Coronary artery (tissue), 2 donors: ENCODE measurements at places on chromosomes 7 and 10.

GRCh38 chr7:117296066-117296465 is 26.8 kb downstream of the WNT2 start:
- no peak for DNase-seq

DNA sequence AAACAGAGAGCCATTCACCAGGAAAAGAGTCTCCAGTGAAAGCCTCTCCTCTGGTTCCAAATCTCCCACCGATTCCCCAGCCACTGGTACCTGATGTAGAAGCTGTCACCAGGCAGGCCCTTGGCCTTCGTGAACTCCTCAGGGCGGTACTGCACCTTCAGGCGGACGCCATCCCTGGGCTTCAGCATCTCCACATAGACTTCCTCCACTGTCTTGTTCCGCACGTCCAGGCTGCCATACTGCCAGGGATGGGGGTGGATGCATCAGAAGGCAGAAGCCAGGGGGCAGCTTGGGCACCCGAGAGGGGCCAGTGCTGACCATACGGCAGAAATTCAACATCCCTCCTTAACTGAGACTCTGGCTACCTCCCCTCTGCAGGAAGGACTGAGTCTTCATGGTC is 118.8 kb downstream of the DLG5 start:
- DNase-seq, result no peak

DNA sequence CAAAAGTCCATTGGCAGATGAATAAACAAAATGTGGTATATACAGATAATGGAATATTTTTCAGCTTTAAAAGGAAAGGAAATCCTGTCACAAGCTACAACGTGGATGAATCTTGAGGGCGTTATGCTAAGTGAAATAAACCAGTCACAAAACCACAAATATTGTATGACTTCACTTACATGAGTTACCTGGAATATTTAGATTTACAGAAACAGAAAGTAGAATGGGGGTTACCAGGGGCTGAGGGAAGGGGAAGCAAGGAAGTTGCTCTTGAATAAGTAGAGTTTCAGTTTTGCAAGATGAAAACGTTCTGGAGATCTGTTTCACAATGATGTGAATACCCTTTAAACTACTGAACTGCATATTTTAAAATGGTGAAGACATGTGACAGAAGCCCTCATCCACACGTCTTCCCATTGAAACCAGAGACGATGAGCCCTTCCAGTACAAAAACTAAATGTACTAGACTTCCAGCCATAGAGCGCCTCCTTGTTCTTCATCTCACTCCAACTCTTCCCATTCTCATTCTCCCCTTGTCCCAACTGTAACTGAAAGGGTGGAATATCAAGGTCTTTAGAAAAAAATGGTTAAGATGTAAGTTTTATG is 62.4 kb downstream of the MICU1 start:
- no peak for DNase-seq

- DNase-seq, result no peak
Measured at GRCh38 chr7:37901236-37901827, 15.3 kb downstream of the SFRP4 start.

DNA sequence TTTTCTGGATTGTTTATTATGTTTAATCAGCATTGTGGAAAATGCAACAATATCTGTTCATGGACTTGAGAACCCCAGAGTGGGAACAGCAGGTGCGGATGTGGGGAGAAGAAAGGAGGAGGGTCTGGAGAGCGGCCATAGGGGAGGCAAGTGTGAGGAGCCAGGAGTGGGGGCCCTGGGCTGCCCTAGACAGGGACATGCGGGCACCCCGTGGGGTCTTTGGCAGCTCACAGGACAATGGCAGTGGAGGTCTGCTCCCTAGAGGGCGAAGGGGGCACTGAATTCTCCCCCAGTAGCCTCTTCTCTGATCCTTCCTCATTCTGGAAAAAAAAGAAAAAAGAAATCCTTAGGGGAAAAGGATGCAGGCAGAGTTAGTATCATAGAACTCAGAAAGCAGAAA is 8.9 kb downstream of the TMEM176B start:
- no peak for DNase-seq

DNA sequence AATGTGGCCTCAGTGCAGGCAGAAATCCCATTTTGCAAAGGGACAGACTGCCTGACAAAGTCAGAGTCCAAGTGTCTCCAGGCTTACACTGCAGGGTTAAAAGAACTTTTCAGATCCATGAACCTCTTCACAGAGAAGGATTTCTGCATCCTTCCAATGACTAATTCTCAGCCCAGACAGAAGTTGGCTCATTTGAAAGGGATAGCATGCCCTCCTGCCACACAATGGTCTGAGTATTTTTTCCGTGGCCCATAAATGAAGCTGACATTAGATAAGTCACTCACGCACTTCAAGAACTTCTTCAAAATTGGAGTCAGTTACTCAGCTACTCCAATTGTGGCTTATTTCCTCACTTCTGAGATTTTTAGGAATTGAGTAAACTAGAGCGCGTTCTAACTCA is 170.2 kb downstream of the PLXNA4 start:
- DNase-seq, result no peak

DNA sequence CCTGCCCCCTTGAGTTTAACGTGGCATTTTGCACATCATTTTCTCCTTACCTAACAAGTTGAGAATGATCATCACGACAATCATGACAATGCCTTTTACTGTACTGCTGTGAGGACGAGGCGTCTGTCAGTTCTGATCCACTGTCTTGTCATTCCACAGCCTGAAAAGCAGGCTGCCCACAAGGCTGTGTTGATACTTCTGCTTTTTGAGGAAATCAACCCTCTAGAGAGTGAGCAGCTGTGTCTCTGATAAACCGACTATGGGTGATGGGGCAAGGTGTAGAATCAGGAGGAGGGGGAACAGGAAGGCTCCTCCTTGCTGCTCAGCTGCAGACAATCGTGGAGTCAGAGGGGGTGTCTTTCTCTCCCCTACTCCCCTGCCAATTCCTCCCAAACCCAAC is 30.6 kb upstream of the C10orf120 start:
- DNase-seq, result no peak

- DNase-seq, result no peak
Measured at GRCh38 chr10:132036153-132036886, 29.4 kb upstream of the JAKMIP3 start.
